ENCODE measurements at places on chromosomes 13 and 19. TPM values are rescaled to one million over a fixed set of nuclear protein-coding genes. Genes with fewer than 3 reads are reported as not detected.
A peak's percentile ranks its signal among the peaks of the same experiment; 100 is the strongest.

Gene LYPD3
- 16.3 TPM for total RNA-seq

DNA sequence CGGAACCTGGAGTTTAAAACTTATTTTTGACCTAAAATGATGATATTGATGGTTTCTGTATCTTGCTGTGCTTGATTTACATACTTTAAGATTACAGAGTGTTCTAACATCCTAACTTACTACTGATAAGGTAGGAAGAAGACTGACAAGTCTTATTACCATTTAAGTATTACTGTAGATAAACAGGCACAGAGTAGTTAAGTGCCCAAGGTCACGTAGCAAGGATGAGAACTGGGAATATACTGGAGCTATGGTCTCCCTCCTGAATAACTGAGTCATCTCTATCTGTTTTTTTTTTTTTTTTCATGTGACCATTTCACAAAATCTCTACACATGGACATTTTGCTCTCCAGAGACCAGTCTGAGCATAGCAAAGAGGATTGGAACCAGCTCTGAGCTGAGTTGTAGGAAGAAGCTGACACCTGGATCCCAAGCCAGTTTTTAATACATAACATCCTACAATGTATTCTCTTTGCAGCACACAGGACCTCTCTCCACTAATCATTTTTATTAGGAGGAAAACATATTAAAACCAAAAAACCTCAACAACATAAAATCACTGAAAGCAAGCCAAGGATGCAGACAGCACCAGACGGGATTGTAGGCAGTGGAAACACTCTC is 173.5 kb downstream of the DNAJC15 start:
- no peak for DNase-seq

GRCh38 chr13:42832341-42833096 is 51.1 kb downstream of the FAM216B start:
- DNase-seq: no peak

DNA sequence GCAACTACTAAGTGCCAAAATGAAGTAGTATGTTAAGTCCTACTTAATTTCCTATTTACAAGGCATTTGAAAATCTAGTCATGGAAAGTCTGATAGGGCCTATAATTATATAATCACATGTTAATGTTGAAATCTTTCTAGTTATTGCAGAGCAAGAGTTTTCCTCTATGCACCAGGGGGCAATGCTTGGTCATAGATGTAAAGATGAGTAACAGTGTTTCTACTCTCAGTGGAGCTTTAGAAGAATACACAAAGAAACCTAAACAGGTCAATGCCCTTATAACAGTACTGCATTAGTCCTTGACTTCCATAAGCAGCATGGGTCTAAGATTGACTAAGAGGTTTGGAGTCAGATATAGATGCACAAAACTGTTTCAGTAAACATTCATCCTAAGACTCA is 218.7 kb downstream of the KCTD12 start:
- DNase-seq: peak; percentile 45

GRCh38 chr19:42065051-42065450 is 5.0 kb downstream of the GRIK5 start:
- no peak for DNase-seq

Gene TINCR
- total RNA-seq: 0.46 TPM

- no peak for DNase-seq
Observed at GRCh38 chr13:53357582-53357981, 329.0 kb downstream of the OLFM4 start.

Gene TMEM190
- not detected for total RNA-seq

DNA sequence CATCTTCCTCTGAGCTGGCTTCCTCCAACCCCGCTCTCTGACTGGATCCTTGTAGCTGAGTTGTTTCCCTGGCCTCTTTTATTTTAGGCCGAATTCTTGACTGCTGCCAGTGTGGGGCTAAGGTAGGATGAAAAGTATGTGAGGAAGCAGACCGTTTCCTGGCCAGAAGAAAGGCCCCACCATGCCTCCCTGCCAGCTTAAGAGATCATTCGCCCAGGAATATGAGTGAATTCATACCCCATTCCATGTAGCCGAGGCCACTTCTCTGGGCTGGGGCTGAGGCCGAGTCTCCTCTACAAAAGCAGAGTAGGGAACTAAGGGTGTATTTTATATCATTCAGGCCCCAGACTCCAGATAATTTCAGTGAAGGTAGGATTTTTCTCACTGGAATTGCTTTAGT is 32.3 kb downstream of the NFIX start:
- no peak for DNase-seq
